ENCODE measurements at places on chromosomes 3 and 15.
A peak's percentile ranks its signal among the peaks of the same experiment; 100 is the strongest.

DNA sequence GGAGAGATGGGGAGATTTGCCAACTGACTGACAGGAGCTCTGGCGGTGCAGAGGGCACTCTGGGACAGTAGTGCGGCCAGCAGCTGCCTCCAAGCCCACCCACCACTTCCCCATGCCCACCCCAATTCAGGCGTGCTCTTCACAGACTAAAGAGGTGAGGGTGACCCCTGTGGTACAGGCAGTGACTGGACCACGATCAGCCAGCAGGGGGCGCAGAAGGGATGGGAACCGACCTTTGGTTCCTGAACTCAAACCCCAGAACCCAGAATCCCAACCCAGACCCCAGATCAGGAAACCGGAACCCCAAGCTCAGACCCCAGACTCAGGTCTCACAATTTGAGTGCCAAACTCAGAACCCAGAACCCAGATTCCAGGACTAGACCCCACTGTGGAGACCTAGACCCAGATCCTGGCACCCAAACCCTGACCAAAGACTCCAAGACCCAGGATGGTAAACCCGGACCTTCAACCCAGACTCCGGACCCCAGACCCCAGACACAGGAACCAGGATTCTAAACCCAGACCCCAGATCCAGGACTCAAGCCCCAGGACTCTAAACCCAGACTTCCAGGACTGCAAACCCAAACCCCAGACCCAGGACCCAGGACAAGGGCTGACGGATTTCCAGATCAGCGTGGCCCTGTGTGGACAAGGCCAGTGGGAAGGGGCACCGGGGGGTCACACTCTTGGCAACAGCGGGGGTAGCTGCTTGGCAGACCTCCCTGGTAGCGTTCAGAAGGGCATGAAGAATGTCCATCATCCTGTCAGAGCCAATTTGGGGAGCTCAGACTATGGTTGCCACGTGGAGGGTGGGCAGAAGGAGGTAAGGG is 3.7 kb upstream of the MYL3 start:
- peak; percentile 88 for DNase-seq

DNA sequence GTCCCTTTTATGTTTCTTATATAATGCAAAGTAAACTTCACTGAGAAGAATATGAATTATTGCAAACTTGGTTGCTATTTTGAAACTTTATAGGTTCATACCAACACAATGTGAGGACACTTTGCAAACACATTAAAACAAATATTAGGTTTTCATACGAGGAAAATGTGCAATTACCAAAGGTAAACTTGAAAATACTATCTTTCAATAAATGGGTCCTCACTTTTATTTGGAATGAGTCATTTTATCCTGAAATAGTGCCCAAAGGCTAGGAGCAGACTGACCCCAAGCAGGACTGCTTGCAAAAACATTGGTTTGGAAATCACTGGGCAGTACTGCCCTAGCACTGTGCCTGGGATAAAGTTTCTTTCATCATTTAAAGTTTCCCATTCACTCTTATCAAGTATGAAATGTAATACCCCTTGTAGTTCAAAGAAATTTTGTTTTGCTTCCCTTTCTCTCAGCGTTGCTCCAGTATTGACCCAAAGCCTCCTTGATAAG is 396.5 kb downstream of the EPHA3 start:
- DNase-seq = no peak

GRCh38 chr3:169772305-169772896 is 795 bp upstream of the MYNN start:
- DNase-seq = no peak

DNA sequence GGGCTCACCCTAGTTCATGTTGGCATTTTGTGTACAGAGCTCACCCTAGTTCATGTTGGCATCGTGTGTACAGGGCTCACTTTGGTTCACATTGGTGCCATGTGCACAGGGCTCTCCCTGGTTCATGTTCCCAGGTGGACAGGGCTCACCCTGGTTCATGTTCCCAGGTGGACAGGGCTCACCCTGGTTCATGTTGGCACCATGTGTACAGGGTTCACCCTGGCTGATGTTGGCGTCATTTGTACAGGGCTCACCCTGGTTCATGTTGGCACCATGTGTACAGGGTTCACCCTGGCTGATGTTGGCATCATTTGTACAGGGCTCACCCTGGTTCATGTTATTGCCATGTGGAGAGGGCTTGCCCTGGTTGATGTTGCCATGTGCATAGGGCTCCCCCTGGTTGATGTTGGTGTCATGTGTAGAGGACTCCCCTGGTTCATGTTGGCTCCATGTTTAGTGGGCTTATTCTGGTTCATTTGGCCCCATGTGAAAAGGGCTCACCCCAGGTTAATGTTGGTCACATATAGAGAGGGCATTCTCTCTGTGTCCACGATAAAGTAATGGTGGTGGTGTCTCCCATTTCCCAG is 31.7 kb upstream of the NR2C2 start:
- no peak for DNase-seq

DNA sequence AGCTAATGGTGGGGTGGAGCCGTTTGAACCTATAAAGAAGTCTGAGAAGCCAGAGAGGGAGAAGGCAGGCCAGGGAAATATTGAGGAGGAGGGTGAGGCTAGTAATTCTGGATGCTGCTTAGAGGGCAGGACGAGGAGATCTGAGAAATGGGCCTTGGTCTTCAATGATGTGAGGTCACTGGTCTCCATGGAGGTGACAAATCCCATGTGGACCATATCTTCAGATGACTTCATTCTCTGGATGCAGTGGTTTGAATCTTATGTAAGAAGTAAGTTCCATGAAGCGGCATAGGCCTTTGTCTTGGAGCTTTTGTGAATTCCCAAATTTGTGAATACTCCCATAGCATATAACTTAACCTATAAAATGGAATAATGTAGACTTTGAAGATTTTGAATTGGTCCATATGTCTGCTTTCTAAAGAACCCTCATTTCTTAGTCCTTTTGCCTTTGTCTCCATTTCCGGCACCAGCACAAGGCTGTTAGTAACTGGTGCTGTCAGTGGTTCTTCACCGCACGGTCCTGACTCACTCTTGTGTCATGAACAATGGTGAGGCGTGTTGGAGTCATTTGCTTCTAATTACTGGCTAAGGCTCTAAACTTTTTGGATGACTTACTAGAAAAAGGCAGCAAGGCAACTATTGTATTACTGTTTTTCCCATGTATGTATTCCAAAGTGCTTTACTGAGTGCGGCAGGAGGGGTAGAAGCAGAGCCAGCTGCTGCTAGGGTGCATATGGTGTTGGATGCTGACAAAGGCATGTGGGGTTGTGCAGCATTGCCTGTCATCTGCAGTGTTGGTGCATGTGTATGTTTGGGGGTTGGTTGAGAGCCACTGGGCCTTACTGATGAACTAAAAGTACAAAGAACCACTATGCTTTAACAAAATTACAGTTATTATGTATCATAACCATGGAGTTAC is 279.3 kb upstream of the C2CD4B start:
- DNase-seq = no peak

DNA sequence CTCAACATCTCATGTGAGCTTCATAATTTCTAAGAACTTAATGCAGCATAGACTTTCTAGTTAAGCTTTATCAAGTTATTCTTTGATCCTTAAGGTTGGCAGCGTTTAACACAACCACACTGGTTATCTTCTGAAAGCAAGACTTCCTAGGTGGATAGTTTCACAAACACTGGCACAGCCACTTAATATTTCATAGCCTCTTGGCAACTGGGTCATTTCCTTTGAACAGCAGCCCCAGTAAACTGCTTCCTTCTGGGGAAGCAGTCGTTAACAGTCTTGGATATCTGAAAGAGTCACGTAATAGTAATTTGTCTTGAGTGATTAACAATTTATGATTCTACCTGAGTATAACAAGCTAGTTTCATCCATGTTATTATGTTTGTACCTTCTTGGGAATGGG is 45.9 kb upstream of the ABHD10 start:
- no peak for DNase-seq
